ENCODE measurements at places on chromosomes 7 and 10. TPM values are rescaled to one million over a fixed set of nuclear protein-coding genes. Genes with fewer than 3 reads are reported as not detected.

The HACD1 gene
- total RNA-seq: 26.9 TPM

The LRRTM3 gene
- total RNA-seq: not detected

The DPY19L1 gene
- total RNA-seq: 23.1 TPM

The GTF2IRD1 gene
- total RNA-seq: 57.0 TPM

The ITGA8 gene
- total RNA-seq: 0.25 TPM

The MYL7 gene
- total RNA-seq: not detected

The FAM170B gene
- total RNA-seq: not detected

The CALD1 gene
- total RNA-seq: 122 TPM

The CALML5 gene
- total RNA-seq: not detected

The PCLO gene
- total RNA-seq: 0.98 TPM

The TMEM270 gene
- not detected for total RNA-seq

The DUSP5 gene
- total RNA-seq: 22.6 TPM

The TFAM gene
- 16.6 TPM for total RNA-seq

The PDZD7 gene
- 5.5 TPM for total RNA-seq

The DDC gene
- total RNA-seq: not detected

All from mesangial cell (primary cell).